ENCODE measurements at places on chromosomes 4 and X. TPM values are rescaled to one million over a fixed set of nuclear protein-coding genes. Genes with fewer than 3 reads are reported as not detected.
A peak's percentile ranks its signal among the peaks of the same experiment; 100 is the strongest.

DNA sequence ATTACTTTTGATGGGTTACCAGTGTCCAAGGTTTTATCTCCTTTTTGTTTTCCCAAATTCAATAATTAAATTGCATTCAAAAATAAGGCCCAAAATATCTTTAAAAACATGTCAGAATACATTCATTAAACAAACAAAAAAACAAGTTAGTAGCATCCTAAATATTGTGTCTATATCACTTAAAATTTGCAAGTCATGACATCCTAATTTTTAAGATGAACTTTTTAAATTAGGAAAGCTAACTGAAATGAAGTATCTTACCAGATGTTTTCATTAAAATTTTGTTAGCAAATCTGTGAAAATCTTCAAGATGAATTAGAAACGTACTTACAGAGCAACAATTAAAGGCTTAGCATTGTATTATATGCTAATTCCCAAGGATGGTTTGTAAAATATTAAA lies 962 bp upstream of the CFAP299 start:
- no peak for DNase-seq

GRCh38 chrX:129831091-129831885 lies 12.4 kb downstream of the ZDHHC9 start:
- DNase-seq = no peak

- DNase-seq = peak; percentile 27
Observed at GRCh38 chrX:40644821-40645358, 2.5 kb downstream of the CXorf38 start.

GRCh38 chr4:92516450-92516849 lies 212.7 kb downstream of the GRID2 start:
- DNase-seq = no peak

GRCh38 chr4:154686838-154687237 lies 57.0 kb upstream of the LRAT start:
- no peak for DNase-seq

GRCh38 chr4:2931512-2932301 lies 31.5 kb downstream of the NOP14 start:
- DNase-seq = no peak

GRCh38 chrX:103681443-103681842 lies 5.1 kb downstream of the MORF4L2 start:
- no peak for DNase-seq

- DNase-seq = no peak
Observed at GRCh38 chr4:128635141-128635954, 174.2 kb upstream of the JADE1 start.

DNA sequence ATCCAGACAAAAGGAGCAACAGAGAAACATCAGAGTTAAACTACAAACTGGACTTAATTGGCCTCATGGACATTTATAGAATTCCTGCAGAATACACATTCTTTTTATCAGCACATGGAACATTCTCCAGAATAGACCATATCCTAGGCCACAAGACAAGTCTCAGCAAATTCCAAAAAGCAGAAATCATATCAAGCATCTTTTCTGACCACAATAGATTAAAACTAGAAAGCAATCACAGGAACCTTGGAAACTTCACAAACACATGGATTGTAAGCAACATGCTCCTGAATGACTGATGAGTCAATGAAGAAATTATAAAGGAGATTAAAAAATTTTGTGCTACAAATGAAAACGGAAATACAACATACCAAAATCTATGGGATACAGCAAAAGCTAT lies 526.7 kb downstream of the PCDH7 start:
- no peak for DNase-seq

- DNase-seq = peak; percentile 75
Observed at GRCh38 chr4:7823416-7823824, 116.2 kb downstream of the AFAP1 start.

- DNase-seq = no peak
Observed at GRCh38 chrX:10111364-10112148, 45.2 kb upstream of the CLCN4 start.

DNA sequence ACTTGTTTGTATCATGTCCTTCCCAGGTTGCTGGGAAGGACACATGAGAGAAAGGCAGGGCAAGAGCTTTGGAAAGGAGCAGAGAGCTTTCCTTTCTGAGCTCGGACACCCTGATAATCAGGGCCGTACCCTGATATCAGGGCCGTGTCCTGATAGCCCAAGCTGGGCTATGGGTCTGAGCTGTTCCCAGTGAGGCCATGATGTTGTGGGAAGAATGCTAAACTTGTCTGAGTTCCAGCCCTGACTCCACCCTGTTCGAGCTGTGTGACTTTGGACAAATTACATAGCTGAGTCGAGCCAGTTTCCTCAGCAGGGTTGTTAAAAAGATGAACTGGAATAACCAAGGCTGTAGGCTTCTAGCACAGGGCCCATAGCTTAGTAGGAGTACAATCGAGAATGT lies 3.3 kb upstream of the CXCR3 start:
- DNase-seq = no peak

- DNase-seq = no peak
Observed at GRCh38 chr4:159353422-159354116, 250.7 kb downstream of the RAPGEF2 start.

GRCh38 chr4:81485310-81485980 lies 13.7 kb upstream of the RASGEF1B start:
- no peak for DNase-seq

PLS3 gene
- polyA plus RNA-seq = 35.7 TPM

FAM9B gene
- polyA plus RNA-seq = 0.06 TPM
